Retinal pigment epithelial cell (primary cell): ENCODE measurements at places on chromosomes 1 and 21.
A peak's percentile ranks its signal among the peaks of the same experiment; 100 is the strongest.

DNA sequence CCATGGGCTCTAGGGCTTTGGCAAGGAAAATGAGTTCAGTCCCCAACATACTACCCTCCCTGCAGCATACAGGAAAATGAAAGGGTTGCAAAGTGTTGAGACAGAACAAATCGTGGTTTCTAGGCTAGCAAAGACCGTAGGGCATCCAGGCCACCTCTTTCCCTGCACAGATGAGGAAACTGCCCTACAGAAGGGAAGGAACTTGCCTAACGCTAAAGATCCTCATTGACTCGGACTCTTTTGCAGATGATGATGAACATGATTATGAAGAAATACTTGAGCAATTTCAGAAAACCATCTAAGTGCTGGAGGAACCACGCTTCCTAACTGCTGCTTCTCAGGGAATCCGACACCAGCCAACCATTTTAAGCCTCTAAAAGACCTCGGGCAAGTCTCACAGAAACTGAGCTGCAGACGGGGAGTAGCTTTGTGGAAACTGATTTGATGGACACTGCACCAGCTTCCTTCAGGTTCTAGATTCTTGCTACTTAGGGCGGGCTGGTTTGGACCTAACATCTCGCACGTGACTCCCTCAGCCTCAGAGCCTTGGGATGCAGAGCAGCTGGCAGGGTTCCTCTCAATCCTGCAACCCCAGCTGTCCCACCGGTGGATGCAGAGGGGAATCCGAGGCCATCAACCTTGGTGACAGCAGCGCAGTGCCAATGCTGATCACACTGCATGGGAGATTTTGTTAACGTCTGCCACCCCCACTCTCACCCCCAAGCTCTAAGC lies 13.4 kb downstream of the THEMIS2 start:
- no peak for DNase-seq

DNA sequence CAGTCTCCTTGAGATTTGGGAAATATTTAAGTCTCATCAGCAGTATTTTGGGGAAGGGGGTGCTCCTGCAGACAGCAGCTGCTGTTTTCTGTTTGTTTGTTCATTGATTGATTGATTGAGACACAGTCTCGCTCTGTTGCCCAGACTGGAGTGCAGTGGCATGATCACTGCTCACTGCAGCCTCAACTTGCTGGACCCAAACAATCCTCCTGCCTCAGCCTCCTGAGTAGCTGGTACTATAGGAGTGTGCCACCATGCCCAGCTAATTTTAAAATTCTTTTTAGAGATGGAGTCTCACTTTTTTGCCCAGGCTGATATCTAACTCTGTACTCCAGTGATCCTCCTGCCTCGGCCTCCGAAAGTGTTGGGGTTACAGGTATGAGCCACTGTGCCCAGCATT lies 18.2 kb downstream of the UCK2 start:
- no peak for DNase-seq

GRCh38 chr1:67917006-67917405 lies 83.7 kb upstream of the GNG12 start:
- no peak for DNase-seq

GRCh38 chr1:116087628-116088027 lies 23.6 kb upstream of the MAB21L3 start:
- no peak for DNase-seq

DNA sequence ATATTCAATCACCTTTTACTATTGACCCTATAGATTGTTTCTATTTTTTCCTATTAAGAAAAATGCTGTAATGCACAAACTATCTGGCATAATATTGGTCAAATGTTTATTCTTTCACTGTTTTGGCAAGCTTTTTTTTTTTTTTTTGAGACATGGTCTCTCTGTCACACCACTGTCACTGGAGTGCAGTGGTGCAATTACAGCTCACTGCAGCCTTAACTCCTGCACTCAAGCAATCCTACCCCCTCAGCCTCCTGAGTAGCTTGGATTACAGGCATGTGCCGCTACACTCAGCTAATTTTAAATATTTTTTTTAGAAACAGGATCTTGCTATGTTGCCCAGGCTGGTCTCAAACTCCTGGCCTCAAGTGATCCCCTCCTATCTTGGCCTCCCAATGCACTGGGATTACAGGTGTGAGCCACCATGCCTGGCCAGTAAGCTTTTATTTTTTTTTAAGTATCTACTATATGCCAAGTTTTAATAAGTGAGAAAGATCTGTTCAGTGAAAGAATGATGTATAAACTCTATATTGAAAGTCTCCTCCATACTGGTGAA lies 3.4 kb downstream of the CDC7 start:
- no peak for DNase-seq

DNA sequence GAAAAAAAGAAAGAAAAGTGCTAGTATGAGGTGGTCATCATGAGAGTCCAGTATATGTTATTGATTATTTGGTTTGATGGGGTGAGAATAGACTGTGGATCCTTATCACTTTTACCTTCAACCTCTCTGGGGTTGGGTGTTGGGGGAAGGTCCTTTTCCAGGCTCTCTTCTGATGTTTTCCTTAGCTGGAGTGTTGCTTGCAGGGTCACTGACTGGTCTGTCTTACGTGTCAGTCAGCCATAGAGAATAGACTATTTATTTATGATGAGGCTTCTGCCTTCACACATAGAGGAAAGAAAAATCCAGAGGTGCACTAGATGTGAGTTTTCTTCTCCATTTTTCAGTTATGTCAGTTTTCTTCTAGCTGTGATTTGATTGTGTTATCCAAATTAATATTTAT lies 36.5 kb downstream of the MAP3K21 start:
- no peak for DNase-seq

- DNase-seq = no peak
These were observed at the start of gene ILDR2 for GRCh38 chr1:166975361-166976129. ILDR2 (minus strand) TSS chr1:166975540; CDS start chr1:166975268, 272 bp downstream.

GRCh38 chr1:31793086-31793485 lies 22.7 kb downstream of the SPOCD1 start:
- no peak for DNase-seq

DNA sequence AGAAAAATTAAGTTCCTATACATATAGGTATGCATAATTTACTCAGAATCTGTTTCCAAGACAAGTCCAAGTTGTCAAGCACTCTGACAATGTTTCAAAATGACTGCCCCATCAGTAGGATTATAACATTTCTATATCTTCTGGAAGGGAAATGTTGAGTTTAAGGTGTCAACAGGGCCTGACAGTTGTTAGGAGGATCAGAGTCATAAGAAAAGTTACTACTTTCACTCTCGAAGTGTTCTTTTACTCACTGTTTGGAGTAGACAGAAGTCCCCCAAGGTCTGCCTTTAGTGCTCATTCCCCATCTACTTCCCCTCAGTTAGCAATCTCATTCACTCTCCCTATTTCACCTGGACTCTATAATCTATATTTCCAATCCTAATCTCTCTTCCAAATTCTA lies 20.6 kb upstream of the MAGI3 start:
- no peak for DNase-seq

GRCh38 chr1:158803678-158804077 lies 22.7 kb upstream of the OR6N2 start:
- DNase-seq = no peak

DNA sequence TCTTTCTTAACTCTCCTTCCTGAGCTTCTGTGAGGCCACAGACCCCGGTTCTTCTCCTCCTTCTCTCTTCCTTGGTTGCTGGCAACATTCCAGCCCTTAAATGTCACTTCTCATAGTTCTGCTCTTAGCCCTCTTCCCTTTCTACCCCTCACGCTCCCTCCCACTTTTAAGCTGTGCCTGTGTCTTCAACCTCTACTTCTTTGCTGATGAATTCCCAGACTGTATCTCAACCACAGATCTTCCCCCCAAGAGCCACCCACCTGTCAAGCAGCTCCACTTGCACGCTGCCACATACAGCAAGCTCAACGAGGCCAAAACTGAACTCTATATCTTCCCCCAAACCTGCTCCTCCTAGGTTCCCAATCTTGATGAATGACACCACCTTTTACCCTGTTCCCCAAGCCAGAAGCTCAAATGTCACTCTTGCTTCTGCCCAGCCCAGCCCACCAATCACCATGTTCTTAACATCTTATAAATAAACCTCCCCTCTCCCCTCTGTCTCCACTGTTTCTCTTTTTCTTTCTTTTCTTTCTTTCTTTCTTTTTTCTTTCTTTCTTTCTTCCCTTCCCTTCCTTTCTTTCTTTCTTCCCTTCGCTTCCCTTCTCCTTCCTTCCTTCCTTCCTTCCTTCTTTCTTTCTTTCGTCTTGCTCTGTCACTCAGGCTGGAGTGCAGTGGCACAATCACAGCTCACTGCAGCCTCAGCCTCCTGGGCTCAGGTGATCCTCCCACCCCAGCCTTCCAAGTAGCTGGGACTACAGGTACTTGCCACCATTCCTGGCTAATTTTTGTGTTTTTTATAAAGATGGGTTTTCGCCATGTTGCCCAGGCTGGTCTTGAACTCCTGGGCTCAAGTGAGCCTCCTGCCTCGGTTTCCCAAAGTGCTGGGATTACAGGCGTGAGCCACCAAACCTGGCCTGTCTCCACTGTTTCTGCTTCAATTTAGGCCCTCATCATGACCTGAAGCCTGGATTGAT lies 19.8 kb upstream of the PTP4A2 start:
- no peak for DNase-seq

- DNase-seq = no peak
These were observed 35.7 kb downstream of the PTGFR start for GRCh38 chr1:78526496-78526895.

DNA sequence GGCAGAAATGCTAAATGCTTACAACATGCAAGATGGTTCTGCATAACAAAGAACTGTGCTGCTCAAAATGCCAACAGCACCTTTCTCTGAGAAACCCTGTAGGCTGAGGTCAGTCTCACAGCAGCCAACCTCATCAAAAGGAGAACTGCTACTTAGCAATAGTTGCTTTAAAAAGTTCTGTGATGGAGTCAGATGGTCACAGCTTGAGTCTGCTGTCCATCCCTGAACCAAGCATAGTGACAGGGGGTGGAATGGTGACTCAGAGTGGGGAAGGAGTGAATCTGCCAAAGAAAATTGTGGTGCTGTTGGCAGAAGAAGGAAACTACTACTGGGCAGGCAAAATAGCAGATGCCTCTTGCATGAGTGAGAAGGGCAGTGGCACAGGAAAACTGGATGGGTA lies 106.0 kb upstream of the FAM78B start:
- DNase-seq = no peak

DNA sequence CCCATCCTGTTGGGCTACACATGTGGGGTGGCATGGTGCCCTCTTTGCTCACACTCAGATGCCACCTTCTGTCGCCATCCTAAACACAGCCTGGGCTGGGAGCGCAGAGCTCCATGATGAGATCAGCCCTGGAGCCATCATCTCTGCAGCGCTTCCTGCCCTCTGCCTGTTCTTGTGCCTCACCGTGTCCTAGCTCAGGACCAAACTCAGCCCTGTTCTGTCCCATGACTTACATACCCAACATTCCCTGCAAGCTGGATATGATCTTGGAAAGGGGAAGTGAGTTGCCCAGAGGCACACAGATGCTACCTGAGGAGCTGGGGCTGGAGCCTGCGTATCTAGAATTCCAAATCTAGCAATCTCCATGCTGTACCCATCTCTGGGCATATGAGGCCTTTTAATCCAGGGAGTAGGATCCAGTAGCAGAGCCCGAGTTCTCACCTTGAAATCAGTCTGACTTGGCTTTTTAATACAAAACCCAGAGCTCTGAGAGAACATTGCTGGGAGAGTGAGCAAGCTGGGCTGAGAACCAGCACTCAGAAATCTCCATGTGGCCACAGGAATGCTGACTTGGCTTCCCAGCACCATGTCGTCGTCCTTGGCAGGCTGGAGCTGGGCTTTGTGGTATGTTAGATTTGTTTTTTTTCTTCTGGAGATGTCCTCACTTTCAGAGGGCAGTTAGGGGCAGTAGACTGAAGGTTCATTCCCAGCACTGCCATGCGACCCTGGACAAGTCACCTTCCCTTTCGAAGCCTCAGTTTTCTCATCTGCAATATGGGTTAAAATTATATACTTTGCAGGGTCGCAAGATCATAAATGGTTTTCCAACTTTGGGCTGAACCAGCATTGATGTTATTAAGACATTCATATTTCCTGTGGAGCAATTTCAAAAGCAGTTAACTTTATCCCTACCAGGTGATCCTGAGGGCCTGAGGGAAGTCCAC lies 2.6 kb downstream of the ALPL start:
- DNase-seq = peak; percentile 69

DNA sequence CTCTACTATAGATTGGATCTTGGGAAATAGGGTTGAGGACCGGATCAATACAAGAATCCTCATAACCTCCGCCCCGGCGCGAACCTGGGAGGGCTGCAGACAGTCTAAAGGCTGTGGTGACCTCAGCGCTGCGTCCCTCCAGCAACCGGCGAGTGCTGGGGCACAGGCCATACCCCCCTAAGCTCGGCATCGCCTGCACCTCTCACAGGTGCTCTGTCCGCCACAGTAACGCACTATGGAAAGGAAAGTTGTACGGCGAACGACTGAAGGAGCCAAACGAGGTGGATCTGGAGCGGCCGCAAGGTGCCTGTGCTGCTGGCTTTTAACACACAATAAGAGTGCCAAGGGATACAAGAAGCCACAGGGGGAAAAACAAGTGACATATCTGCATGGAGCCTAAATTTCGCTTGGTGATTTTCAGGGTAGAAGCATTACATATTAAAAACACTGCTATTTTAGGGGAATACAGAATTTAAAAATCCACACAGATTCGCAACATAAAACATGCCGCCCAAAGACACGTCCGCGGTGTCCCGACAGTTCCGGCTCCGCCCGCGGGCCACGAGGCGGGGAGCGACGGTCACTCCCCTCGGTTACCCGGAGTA lies 1.4 kb upstream of the RBM15 start:
- DNase-seq = no peak

DNA sequence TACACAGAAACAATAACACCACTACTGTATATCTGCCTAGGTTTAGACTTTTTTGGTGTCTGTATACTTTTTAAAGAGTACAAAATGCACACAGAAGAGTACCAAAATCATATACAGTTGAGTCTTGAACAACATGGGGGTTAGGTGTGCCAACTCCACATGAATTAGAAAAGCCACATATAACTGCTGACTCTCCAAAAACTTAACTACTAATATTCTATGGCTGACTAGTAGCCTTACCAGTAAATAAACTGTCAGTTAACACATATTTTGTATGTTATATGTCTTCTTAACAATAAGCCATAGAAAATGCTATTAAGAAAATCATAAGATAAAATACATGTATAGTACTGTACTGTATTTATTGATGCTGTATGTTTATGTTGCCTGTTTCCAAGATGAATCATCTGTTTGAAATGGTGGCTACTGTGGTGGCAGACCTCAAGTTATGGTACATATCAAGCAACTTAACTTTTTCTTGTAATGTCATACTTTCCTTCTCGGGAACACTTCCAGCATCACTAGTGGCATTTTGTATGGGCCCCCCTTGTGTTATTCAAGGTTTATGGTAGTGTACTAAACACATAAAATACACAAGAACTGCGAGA lies 71.2 kb downstream of the LHX4 start:
- DNase-seq = no peak

DNA sequence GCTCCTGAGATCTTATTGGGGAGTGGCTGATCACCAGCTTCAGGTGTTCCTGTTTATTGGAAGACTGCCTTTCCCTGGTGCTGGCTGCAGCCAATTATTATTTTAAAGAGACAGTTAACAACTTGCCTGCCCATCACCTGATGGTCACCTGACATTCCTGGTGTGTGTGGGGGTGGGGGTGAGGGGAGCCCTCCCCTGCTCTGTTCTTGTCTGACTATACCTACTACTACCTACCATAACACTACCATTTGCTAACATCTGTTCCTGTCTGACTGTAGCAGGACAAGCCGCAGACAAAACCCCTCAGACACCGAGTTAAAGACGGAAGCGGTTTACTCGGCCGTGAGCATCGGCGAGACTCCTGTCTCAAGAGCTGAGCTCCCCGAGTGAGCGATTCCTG lies 54.9 kb upstream of the NBPF3 start:
- no peak for DNase-seq

GRCh38 chr1:150970808-150971582 lies 3.6 kb downstream of the CERS2 start:
- no peak for DNase-seq
